ENCODE measurements at places on chromosomes 13 and 19.

DNA sequence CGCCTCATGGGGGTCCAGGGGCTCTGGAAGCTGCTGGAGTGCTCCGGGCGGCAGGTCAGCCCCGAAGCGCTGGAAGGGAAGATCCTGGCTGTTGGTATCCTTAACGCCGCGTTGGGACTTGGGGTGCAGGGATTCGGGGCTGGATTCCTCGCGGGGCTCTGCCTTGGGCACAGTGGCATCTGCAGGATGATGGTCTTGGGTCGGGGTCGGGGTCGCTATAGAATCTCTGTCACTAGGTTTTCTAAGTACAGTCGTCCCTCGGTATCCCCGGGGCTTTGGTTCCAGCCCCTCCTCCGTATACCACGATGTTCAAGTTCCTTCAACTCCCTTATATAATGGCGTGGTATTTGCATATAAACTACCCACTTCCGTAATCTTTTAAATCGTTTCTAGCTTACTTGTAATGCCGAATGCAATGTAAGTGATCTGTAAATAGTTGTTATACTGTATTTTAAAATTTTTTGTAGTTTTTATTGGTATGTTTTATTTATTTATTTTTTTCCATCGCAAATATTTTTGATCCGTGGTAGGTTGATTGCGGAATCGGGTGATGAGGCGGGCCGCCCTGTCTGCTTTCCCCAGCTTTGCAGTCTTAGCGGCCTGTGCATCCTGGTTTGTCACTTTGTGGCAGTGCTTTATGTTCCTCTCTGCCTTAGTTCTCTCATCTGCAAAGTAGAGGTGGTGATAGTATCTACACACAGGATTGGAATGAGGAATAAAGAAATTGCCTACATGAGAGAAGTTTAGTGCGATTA, 606 bp downstream of the ERCC5 start:
- peak; percentile 23 for DNase-seq

- no peak for DNase-seq
Measured at GRCh38 chr13:107669391-107669993, 545.8 kb downstream of the LIG4 start.

DNA sequence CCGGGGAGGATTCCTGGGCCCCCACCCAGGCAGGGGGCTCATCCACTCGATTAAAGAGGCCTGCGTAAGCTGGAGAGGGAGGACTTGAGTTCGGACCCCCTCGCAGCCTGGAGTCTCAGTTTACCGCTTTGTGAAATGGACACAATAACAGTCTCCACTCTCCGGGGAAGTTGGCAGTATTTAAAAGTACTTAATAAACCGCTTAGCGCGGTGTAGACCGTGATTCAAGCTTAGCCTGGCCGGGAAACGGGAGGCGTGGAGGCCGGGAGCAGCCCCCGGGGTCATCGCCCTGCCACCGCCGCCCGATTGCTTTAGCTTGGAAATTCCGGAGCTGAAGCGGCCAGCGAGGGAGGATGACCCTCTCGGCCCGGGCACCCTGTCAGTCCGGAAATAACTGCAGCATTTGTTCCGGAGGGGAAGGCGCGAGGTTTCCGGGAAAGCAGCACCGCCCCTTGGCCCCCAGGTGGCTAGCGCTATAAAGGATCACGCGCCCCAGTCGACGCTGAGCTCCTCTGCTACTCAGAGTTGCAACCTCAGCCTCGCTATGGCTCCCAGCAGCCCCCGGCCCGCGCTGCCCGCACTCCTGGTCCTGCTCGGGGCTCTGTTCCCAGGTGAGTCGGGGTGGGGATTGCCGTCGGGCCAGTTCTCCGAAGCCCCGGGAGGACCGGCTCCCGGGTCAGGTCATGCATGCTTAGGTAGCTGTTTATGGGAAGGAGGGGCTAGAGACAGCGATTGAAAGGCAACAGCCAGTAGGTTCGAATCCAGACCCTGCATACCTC, at the start of gene ICAM1:
Gene ICAM1, plus strand, starts transcription at position 505 of the 779 bp plus-strand sequence. Its CDS starts 40 bp downstream, at position 545.
- DNase-seq = peak; percentile 70

DNA sequence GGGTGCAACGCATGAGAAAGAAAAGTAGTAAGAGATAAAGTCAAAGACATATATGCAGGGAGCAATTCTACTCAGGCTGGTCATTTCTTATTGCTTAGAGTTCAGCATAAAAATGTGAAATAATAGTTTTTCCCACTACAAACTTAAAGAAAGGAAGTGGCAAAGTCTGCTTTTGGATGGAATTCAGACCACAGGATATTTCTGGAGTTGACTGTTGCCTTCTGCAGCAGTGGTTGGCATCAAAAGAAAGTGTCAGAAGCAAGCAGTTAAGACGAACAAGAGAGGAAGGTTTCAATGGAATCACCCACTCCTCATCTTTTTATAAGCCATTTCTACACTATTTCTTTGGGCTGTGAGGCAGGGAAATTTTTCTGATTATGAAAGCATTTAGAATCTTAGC, 36.2 kb upstream of the TRPC4 start:
- no peak for DNase-seq

- DNase-seq = no peak
Measured at GRCh38 chr19:1217366-1217765, 11.8 kb downstream of the STK11 start.

- no peak for DNase-seq
Measured at GRCh38 chr13:113052971-113053370, 52.6 kb upstream of the F7 start.

- peak; percentile 81 for DNase-seq
Measured at GRCh38 chr19:14048443-14049153, 13.3 kb downstream of the PALM3 start.

GRCh38 chr13:67341406-67341805, 111.3 kb upstream of the PCDH9 start:
- no peak for DNase-seq

GRCh38 chr19:46460055-46460454, 11.3 kb downstream of the PNMA8A start:
- no peak for DNase-seq

GRCh38 chr13:39048806-39049205, 10.6 kb downstream of the NHLRC3 start:
- DNase-seq = no peak

GRCh38 chr19:16023146-16023915, 53.0 kb upstream of the TPM4 start:
- DNase-seq = no peak

DNA sequence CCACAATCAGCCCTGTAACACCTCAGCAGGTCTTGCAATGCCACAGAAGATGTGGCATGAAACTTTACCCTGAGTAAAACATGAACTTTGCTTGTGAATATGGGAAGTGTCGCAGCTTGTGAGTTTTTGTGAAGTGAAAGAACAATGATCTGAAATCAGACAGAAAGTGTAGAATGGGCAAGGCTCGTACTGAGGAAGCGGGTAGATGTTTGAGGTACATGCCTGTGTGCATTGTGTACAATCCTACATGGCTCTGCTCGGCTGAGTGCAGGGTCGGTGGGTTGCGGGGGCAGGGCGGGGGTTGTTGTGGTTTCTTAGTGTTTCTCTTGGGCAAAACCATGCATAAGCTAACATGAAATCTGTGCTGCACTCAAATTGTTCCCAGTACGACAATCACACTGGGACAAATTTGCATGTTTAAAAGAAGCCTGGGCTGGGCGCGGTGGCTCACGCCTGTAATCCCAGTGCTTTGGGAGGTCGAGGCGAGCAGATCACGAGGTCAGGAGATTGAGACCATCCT, 1.1 kb downstream of the NLRP13 start:
- DNase-seq = no peak

- DNase-seq = peak; percentile 60
Measured at GRCh38 chr19:48419158-48419920, 25.9 kb downstream of the GRIN2D start.

- DNase-seq = peak; percentile 32
Measured at GRCh38 chr13:27339299-27339698, 68.7 kb downstream of the RASL11A start.

DNA sequence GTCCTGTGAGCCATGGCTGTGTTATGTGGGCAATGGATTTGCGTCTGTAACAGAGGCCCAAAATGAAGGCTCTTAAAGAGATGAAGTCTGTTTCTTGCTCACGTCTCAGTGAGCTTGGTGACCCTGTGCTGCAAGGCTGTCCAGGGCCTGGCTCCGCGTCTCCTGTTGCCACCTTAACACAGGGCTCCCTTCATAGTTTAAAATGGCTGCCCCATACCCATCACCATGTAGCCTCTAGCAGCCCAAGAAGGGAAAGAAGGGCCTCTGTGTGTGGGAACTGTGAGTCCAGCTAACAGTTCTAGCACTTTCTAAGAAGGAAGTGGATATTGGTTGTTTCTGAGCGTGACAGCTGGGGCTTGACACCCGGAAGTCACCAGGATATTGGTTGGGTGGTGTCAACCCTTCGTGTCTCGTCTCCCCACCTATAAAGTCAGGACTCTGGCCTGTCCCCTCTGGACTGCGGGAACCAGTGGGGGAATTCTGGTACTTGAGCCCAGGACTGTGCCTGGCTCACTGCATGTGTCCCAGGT, 20.9 kb downstream of the TMED1 start:
- no peak for DNase-seq

DNA sequence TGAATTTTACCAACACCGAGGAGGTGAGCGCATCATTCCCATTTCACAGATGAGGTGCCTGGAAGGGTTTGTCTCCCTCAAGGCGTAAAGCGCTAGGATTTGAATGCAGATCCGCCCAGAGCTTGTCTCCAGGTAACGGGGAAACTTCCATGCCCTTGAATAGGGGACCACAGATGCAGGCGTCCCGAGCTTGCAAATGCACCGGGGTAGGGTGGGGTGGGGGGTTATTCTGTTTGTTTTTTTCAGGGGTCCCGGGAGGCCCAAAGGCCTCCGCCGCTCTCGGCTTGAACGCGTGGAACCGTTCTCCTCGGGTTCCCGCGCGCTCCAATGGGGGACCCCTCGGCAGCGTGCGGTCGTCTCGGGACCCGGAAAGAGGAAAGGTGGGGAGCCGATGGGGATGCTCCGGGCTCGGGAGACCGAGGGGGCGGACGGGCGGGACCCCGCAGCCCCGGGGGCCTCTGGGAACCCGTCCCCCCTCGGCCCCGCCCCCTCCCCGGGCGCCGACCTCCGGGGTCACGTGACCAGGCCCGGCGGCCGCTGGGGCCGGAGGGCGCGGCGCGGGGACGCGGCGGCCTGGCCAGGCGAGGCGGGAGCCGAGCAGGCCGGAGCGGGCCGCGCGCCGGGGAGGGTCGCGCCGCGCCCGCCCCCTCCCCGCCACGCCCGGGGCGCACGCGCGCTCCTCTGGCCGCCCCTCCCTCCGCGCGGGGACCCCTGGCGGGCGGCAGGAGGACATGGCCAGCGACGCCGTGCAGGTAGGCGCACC, at the start of gene PKN1:
Gene PKN1, plus strand, starts transcription at position 516 of the 763 bp plus-strand sequence. Its CDS starts 216 bp downstream, at position 732.
- DNase-seq = peak; percentile 43

DNA sequence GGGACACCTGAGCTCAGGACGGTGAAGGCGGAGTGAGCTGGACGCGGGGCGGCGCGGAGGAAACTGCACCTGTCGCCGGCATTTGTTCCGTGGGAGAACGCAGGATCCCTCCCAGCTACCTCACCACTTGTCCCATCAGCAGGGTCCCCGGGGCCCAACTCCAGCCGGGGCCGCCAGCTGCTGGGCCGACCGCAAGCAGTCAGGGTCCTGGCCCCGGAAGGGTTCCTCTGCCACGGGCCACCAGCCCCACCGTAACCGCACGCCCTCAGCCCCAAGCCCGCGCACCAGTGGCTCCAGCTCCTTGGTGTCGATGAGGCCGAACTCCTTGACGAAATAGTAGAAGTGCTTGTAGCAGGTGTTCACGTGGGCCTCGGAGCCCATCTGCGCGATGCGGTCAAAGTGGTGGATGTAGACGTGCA, 19.6 kb downstream of the MOB3A start:
- no peak for DNase-seq

- no peak for DNase-seq
Measured at GRCh38 chr13:113882267-113882630, 18.4 kb upstream of the GAS6 start.

DNA sequence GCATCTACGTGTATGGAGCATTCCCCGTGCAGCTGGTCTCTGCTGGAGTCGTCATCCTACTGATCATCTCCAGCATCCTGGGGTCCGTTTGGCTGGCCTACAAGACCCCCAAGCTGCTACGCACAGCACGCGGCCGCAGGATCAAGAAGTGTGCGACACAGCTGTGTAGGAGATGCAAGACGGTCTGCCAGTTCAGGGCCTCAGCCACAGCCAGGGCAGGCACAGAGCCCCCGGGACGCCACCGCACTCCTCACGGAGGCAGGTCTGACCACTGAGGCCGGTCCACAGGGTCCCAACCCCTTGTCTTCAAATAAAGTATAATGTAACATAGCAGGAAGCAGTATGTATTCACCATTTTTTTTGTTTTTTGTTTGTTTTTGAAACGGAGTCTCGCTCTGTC, 6.1 kb downstream of the PRR22 start:
- no peak for DNase-seq

GRCh38 chr13:45472171-45472705, 7.5 kb downstream of the COG3 start:
- no peak for DNase-seq

DNA sequence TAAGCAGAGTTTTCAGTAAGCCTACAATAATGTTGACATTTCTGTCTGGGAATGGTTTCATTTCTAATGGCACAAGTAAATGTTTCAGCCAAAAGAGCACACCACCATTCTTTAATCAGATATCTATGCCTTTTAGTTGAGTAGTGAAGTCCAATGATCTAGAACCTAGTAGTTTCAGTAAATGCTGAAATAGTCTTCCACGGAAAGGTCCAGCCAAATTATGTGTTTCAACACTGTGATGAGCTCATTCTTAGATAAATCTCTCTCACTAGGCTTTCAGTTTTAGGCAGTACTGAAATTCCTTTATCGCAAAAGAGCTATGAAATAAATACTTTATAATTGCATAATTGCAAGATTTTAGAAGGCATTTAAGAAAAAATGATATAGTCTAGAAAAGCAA, 816.8 kb upstream of the PCDH9 start:
- DNase-seq = no peak

DNA sequence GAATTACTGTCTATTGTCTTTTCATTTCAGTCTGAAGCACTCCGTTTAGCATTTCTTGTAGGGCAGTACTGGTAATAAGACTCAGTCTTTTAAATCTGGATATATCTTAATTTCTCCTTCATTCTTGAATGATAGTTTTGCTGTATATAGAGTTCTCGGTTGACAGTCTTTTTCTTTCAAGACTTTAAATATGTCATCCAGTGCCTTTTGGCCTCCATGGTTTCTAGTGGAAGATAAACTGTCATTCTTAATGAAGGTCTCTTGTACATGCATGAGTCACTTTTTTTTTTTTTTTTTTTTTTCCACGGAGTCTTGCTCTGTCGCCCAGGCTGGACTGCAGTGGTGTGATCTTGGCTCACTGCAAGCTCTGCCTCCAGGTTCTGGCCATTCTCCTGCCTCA, 27.2 kb upstream of the ZDHHC20 start:
- no peak for DNase-seq
